Ovary (tissue), 10 donors: ENCODE measurements at places on chromosomes 12 and 14. TPM values are rescaled to one million over a fixed set of nuclear protein-coding genes. Genes with fewer than 3 reads are reported as not detected.

DNA sequence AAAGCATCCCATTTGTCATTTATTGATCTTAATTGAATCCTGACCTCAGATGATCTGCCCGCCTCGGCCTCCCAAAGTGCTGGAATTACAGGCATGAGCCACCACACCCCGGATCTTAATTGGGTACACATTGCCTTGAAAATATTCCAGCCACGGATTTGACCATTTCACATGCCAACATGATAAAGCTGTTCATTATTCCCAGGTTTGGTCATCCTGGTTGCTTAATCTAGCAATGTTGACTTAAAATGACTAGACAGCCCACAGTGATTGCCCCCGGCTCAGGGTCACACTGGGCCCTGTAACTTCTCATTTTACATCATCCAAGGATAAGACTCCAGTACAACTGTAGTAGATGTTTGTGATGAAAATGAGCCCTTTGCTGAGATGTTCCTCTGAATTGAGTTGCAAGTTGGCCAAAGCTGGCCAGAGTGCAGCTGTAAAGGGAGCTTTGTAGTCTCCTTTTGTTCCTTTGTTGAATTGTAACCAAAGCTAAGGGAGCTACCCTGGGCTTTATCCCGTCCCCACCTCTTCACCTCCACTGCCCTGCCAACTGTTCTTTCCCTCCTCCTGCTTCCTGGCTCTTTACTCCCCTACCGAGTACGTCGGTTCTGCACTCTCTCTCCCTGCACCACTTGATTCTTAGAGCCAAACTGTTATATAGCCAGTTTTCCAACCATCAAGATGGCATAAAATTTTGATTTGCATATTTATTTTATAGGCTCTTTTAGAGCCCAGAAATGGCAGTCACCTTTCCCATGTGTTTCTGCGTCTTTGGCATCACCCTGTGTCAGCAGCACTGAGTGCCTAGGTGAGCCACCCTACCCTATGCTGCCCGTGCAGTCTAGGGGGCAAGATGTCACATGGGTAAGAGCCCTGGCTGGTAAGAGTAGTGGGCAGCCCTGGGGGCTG is 141.3 kb upstream of the HIF1A start:
- H3K36me3 ChIP-seq, result no peaks in the 10 kb centered on the region
- H3K27ac ChIP-seq, result no peak overlapping the region
- H3K4me1 ChIP-seq, result no peaks in the 10 kb centered on the region
- no peaks in the 10 kb centered on the region for H3K27me3 ChIP-seq
- no peak for DNase-seq
- H3K4me3 ChIP-seq, result no peak overlapping the region

MYF5 gene
- polyA plus RNA-seq, result not detected

ZFYVE26 gene
- 6.1 TPM for polyA plus RNA-seq

- H3K4me1 ChIP-seq, result no peaks in the 10 kb centered on the region
- H3K4me3 ChIP-seq, result no peak overlapping the region
- H3K36me3 ChIP-seq, result no peaks in the 10 kb centered on the region
- H3K27me3 ChIP-seq, result no peaks in the 10 kb centered on the region
- H3K27ac ChIP-seq, result no peak overlapping the region
These were observed 436.9 kb downstream of the RGS6 start for GRCh38 chr14:72369106-72369505.

DNA sequence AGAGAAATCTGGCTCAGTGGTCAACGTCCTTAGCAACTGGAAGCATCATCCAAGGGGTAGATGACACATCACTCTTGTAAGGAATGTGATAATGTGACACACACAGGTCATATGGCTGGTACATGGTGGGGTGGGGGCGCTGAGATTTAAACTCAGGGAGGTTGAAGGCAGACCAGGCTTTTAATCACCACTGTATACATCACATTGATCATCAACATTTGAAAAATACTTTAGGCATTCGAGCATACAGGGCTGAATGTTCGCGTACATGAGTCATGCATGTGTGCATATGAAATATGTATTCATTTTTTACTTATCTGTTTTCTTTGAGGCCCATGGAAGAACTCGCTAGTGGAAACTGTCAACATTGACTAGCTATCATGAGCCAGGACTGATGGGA is 976.4 kb downstream of the VRK1 start:
- H3K27me3 ChIP-seq, result no peaks in the 10 kb centered on the region
- no peaks in the 10 kb centered on the region for H3K4me1 ChIP-seq
- H3K27ac ChIP-seq, result no peak overlapping the region
- DNase-seq, result no peak
- no peak overlapping the region for H3K4me3 ChIP-seq
